ENCODE measurements at places on chromosomes 1 and 21.
A peak's percentile ranks its signal among the peaks of the same experiment; 100 is the strongest.

DNA sequence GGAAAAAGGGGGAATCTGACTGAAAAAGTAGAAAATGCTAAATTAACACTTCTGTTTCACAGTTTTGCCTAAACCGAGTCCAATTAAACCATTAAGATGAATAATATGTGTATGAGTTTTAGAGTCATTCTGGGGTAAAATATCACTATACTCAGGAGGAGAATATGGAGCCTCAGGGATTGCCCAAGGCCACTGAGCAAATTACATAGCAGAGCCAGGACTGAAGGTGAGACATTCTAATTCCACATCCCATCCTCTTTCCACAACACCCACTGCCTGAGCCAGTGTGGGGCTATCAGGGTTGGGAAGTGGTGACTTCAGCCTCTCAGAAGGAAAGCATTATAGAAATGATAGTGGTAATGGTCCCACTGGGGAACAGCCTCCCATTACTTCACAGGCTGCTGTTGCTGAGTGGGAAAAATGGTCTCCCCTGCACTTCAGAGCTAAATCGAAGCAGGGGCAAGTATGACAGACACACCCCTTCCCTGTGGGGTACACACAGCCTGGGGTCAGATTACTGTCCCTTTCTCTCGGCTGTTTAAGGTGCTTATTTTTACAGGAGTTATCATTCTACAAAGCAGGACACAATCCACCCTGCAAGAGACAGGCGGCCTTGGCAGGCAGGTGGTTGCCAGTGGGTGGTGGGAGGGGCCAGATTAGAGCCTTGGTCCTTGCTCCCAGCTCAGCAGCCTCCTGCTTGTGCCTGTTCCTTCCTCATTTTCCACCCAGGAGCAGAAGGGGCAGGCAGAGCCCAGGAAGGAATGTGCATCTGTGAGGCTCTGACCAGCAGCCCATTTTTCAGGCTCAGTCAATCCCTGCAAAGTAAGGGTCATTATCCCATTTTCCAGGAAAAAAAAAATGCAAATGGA is 9.5 kb upstream of the BCAR3 start:
- DNase-seq, result no peak

DNA sequence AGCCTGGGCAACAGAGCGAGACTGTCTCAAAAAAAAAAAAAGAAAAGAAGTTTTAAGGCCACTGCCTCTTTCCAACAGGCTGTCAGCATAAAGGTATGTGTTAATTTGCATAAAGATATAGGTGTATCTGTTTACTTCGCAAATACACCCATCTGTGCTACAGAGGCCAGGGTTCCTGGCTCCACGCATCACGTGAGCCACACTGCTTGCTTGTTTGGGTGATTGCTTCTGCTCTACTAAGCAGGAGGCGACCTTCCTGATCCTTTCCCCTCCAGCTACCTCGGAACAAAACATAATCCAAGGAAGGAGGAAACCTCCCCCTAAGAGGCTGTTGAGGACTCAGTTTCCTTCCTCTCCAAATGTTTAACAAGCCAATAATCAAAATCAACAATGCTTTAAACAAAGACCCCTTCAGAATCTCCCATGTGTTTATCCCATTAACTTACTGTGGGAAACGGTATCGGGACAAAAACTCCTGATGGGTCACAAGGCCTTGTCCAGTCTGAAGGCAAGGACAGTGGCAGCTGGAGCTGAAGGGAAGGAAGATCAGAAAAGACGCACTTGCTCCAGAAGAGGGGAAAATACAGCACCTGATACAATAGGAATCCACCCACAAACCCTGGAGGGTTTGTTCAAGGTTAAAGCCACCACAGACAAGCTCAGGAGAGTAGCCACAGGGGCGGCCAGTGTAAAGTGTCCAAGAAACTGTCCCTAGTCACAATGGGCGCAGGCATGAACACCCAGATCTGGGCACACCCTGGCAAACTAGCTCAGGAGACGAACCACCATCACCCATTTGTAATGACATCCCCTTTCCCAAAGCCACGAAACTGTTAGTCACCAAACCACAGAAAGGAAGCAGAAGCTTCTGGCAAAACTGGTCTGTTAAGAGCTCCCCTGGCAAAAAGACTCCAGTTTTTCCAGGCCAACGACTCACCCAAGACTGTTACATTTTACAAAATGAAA is 17.2 kb downstream of the CTNNBIP1 start:
- DNase-seq, result no peak

GRCh38 chr1:209770636-209771415 is 13.5 kb downstream of the C1orf74 start:
- DNase-seq, result no peak

DNA sequence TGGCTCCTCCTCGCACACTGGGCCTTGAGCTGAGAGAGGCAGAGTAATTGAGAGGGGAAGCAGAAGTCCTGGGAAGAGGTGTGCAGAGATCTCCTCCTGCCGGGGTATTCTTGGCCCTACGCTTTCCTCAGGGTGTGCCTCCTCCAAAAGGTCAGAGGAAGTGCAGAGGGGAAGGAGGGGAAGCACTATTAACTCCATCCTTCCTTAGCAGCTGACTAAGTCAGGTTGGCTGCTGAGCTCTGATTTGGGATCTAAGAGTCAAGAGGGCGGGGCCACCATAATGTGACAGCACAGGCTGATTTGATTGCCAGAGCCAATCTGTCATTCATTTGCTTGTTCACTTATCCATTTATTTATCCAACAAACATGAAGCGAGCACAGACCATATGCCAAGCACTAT is 12.3 kb downstream of the ATP2B4 start:
- DNase-seq, result no peak

DNA sequence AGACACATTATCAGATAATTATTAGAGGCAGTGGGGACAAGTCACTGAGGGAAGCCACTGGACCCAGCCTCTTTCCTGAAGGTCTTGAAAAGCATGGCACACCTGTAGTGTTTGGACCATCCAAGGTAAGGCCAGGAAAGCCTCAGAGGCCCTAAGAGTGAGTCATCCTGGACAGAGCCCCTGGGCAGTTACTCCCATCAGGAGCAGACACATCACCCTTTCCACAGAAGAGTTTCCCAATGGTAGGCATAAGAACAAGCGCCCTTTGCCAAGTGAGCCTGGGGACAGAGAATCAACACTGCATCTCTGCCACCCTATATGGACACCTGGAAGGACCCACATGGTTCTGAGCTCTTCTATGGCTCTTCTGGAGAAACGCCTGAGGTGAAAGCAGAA is 136.0 kb downstream of the PLXNA2 start:
- no peak for DNase-seq

DNA sequence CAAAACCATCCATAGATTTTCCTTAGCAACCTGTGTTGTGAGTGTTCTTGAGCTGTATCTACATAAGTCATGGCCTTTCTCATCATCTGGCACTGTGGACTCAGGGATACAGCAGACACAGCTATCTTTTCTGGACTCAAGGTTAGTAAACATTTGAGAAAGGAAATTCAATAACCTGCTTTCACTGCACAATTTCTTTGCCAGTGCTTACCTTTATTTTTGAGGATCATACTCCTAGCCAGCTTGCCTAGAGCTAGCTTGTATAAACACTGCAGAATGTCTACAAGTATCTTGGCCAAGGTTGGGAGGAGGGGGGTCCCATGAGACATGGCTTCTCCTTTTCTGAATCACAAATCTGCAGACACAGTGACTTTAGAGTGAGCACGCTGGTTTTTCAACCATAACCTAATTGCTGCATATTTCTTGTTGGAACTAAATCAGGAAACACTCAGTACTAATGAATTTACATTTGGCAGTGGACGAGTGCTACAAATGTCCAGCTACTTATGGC is 27.2 kb downstream of the ADAMTS5 start:
- no peak for DNase-seq

DNA sequence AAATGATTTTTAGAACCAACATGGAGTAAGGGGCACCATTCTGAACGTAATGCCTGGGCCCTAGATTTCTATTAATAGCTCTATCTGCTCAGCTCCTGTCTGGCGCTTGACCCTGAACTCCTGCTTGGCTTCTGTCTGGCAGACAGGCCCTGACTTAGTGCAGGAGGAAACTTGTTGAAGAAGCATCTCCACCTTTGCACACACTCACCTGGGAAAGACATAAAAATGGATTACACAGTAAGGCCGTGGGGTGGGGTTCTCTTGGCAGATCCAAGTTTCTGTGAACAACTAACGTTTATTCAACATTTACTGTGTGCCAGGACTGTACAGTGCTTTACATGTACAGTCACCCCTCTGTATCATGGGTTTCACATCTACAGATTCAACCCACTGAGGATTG is 62.1 kb upstream of the CNIH3 start:
- no peak for DNase-seq

DNA sequence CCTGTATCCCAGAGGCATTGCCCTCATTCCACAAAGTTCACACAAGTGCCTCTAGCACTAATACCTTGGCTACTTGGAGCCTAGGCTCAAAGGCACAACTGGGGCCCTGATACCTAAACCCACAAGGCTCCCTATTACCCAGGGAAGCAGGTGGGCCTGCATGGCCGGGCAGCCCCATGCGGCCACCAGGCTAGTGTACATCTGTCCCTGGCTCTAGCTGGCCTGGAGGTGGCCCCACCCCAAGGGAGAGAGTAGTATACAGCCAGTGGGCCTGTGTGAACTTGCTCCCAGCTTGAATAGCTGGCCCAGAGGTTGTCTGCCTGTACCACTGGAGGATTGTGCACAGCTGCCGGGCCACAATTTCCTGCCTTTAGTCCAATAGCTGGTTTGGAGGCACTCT is 52.2 kb downstream of the USP25 start:
- no peak for DNase-seq

DNA sequence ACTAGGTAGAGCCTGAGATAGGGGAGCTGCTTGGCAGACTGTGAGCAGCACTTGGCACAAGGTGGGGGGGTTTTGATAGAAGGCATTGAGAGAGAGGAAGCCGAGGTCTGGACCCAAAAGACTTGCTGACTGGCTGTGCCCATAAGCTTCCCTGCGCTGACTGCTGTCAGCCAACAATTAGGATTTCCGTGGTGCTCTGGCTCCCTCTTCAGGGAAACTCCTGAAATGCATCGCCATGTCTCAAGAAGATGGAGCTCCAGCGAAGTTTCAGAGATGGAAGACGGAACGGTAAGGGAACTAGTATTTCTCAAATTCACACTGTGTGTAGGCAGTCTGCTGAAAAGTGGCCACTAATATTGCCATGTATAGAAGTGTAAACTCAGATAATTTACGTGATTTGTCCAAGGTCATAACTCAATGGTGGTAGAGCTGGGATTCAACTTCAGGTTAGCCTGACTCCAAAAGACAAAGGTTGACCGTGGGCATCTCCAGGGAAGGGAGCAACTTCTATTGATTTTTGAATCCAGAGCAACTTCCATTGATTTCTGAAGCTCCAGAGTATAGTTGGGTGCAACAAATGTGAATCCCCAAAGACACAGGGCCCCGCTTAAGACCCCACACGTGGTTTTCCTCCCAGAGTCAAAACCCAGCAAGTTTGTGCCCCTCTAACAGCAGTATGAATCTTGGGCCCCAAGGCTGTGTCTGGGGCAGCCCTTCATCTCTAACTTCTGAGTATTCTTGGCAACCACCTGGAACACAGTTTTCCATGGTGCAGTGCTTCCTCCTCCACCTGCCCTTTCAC is 44.5 kb upstream of the CRNN start:
- peak; percentile 71 for DNase-seq

DNA sequence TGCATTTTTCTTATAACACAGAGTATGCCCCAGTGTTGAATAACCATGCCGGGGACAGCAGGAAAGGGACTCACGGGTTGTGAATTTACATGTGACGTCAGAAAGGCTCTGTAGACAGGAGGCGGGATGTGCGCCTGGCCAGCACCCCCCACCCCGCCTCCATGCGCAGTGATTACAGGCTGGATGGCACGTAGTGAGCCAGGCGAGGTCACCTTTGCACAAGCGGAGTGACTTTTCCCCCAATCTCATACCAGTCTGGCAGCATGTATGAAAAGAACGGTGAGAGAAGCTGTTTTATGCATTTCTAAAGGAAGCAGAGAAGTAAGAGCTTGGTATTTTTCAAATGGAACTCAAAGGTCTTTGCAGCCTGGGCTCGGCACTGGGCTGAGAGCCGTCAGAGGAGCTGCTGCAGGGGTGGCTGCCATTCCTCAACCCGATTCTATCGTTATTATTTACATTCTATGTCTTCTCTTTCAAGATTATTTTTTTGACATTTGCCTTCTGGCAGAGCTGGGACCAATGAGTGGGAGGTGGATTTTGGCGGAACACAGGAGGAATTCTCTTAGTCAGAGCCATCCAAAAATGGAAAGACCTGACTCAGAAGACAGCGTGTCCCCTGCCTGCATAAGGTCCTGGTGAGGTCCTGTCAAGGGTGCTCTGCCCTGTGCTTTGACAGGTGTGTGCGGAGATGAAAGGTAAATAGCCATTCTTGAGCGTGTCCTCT is 115.6 kb upstream of the SLC45A1 start:
- peak; percentile 63 for DNase-seq

GRCh38 chr1:16434501-16434900 is 2.7 kb downstream of the SPATA21 start:
- DNase-seq, result no peak

GRCh38 chr1:212782422-212783154 is 9.0 kb downstream of the NSL1 start:
- no peak for DNase-seq

DNA sequence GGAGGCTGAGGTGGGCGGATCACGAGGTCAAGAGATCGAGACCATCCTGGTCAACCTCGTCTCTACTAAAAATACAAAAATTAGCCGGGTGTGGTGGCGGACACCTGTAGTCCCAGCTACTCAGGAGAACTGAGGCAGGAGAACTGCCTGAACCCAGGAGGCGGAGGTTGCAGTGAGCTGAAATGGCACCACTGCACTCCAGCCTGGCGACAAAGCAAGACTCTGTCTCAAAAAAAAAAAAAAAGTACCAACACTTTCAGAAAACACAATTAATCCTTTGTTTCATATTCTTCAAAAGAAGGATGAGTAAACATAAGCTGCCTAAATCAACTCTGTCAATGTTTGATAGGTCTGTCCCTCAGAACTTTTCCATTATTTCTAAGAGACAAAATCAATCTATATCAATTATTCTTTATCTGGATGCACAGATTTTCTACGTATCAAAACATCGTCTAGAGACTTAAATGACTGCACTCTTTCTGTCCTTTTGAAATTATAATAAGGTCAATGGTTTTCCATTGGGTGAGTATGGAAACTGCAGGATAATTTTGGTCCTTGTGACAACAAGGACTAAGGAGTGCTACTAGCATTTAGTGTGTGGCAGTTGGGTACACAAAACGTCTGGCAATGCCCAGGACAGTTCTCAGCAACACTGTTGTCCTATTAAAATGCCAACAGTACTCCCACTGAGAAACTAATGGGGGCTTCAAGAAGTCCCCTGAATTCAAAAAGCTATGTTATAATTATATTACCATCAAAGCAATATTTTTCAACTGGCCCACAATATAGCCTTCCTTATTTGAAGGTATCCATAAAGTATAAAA is 40.7 kb downstream of the LPGAT1 start:
- DNase-seq, result no peak

- DNase-seq, result peak; percentile 84
These were observed 58.4 kb upstream of the COL6A1 start for GRCh38 chr21:45923146-45923545.

DNA sequence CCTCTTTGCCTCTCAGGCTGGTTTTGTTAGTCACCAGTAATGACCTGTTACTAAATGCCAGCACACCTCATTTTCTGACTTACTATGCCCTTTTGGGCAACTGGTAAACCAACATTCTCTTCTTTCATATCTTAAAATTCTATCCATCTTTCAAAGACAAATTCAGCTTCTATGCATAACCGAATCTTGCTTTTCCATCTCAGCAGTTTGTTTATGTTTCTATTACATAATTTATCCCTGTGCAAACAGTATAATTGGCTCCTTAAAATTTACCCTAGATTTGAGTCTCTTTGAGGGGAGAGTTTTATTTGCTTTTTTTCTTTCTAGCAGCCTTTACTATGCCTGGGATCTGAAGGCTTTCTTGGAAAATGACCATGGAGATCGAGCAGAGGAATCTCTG is 58.5 kb upstream of the SIPA1L2 start:
- no peak for DNase-seq

GRCh38 chr1:62716397-62716796 is 28.2 kb upstream of the DOCK7 start:
- DNase-seq, result no peak

All from right forelimb (tissue), 1 donor.